ENCODE measurements at places on chromosomes 1 and 21.

DNA sequence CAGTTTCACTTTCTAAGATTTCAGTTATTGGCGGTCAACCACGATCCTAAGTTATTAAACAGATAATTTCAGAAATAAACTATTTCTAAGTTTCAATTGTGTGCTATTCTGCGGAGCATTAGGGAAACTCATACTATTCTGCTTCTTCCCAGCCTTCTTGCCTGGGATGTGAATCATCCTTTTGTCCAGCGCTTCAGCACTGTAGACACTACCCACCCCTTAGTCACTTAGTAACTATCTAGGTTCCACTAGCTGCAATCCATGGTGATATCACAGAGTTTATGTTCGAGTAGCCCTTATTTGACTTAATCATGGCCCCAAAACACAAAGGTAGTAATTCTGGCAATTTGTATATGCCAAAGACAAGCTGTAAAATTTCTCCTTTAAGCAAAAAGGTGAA lies 279.9 kb upstream of the ADAMTS5 start:
- no peak for DNase-seq

- no peak for DNase-seq
Measured at GRCh38 chr1:17128361-17128760, 9.1 kb upstream of the PADI2 start.

DNA sequence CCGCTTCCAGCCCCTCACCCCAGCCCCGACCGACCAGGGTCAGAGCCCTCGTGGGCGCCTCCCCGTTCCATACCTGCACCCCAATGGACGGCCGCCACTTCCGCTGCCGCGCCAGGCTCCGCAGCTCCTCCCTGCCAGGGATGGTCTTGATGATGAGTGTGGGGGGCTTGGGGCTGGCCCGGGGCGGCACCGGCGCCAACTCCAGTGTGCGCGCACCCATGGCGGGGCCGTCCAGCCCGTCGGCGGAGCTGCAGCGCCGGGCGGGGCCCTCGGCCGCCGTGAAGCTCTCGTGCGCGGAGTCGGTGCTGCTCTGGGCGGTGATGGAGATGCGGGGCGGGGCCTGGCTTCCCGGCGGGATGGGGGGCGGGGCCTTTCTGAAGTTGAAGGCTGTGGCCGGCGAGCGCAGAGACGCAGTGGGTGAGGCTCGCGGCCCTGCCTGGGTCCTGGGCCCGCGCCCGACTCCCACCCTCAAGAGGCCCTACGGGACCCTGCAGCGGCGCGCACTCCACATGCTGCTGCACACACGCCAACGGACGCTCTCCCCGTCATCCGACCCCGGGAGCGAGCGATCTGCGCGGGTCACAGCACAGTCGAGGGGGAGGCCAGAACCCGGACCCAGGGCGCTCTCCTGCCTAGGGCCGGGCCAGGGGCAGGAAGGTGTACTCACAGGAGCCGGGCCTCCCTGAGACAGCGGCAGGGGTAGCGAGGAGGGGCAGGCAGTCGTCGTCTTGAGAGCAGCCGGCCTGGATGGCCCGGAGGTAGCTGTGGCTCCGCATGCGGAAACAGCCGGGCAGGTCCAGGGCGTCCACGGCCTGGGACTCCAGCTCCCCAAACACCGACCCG lies 26.1 kb upstream of the SMIM12 start:
- DNase-seq, result peak; percentile 62

- no peak for DNase-seq
Measured at GRCh38 chr1:19657511-19657910, 7.2 kb upstream of the HTR6 start.

GRCh38 chr1:169782596-169782995 lies 12.1 kb downstream of the METTL18 start:
- no peak for DNase-seq

DNA sequence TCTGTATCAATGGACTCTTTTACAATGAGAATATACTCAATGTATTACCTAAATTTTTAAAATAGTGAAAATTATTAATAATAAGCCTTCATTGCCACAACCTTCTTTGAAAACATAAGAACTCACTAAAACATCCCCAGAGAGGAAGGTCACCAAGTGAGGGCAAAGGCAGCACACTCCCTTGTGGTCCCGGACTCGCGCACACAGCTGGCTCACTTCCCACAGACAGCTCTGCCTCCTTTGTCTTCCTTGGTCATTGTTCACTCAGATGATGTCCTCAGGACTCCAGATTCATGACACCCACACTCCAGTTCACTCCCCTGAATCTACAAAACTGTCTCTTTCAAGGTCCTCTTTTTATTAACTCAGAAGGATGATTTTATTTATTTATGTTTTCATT lies 19.2 kb upstream of the UBR4 start:
- DNase-seq, result no peak

DNA sequence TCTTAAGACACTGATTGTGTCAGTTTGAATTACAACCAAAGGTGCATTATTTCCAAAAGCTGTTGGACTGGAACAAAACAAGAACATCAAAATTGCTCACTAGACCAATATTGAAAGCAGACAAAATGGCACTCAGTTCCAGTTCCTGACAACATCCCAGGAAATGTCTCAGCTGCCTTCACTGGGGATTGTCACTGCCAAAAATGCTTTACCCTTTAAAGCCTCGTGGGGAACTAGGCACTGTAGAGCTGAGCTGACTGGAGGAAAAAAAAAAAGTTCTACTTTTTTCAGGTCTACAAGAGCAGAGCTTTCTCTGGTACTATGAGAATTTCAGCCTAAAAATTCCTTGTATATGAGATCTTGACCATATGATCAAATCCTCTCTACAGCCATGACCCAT lies 21.9 kb downstream of the GPR52 start:
- DNase-seq, result no peak

- DNase-seq, result no peak
Measured at GRCh38 chr1:66526036-66526435, 7.9 kb upstream of the SGIP1 start.

DNA sequence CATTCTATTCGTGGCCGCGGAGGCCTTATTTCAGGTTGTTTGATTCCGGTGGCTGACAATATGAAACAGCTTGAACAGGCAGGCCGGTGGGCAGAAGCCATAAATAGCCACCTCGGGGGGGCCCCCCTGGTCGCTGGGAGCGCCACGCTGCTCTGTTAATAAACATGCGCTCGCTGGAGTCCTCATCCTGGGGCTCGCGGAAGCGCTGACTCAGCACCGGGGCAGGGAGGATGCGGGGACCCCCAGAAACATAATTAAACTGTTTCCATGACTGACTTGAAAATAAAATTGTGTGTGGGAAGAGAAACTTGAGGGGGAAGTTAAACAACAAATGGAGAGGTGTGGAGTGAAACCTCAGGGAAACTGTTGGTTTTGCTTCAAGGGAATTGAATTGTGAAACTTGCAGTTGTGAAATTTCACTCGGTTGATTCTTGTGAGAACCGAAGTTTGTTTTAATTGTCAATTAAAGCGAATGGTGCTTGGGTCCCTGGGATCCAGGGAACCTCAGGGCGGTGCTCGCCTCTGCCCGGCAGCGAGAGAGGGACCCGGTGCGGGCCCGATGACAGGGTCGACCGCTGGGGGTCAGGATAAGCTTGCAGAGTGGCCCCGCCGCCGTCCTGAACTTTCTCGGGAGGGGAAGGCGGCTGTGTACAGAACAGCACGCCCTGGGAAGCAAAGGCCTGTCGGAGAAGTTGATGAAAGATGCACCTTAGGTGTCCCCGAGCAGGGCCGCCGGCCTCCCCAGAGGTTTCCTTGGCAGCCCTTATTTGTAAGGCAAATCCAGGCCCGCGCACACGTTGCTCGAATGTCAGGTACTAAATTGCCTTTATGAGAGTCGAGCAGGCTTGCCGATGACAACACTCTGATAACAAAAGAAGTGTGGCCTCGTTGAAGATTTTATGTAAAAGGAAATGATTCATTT lies 176.9 kb upstream of the LMO4 start:
- DNase-seq, result peak; percentile 77

Measured in neural crest cell (in vitro differentiated cells).